ENCODE measurements at places on chromosomes 13 and 19. TPM values are rescaled to one million over a fixed set of nuclear protein-coding genes. Genes with fewer than 3 reads are reported as not detected.

DNA sequence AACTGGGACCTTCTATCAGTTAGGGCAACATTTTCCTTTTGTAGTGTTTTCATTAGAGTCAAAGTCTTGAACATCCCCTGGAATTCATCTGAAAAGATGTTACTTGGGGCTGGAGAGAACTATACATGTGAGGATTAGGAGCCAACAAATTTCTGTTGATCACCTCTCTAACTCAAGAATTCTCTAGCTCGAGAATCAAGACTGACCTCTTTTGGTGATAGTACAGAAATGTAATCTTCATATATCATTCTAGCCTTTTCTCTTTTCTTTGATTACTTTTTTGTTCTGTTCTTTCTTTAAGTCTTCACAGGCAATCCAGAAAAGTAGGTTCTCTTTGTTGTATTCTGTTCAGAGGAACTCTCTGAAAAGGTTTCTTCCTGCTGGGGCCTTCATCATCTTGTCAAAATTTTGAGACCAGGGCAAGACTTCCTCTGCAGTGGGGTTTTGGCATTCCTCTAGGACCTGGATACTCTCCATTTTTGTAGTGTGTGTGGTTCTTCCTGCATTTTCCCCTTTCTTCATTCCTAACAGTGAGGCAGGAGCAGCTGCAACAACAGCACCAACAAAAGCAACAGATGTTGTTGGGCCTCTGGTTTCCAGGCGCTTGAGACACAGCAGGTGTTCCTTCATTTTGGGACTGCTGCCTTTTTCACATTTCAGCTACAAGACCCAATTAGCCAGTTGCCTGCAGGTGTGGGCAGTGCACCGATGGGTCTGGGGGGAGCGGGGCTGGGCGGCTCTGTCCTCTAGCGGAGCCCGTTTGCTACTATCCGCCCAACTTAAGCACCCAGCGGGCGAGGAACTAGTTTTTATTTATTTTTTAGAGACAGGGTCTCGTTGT is 26.2 kb downstream of the ELF1 start:
- DNase-seq, result no peak

GRCh38 chr13:112574834-112575613 is 12.9 kb downstream of the TUBGCP3 start:
- DNase-seq, result no peak

DNA sequence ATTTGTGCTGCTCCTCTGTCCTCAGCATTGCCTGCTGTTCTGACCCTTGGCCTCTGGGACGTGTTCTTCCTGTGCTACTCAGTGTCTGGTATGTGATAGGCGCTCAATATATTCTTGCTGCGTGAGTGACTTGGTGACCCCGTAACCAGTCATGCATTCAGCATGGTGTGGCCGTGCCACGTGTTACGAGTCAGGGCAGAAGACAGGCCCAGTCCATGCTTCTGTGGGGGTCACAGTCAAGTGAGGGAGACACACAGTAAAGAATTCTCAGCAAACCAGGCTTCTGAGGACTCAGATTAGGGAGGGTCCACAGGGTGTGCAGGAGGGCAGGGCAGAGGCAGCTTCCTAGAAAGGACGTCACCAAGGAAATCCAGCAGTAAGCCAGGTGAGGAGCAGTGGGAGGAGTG is 7.9 kb downstream of the PPP1R37 start:
- DNase-seq, result no peak

DNA sequence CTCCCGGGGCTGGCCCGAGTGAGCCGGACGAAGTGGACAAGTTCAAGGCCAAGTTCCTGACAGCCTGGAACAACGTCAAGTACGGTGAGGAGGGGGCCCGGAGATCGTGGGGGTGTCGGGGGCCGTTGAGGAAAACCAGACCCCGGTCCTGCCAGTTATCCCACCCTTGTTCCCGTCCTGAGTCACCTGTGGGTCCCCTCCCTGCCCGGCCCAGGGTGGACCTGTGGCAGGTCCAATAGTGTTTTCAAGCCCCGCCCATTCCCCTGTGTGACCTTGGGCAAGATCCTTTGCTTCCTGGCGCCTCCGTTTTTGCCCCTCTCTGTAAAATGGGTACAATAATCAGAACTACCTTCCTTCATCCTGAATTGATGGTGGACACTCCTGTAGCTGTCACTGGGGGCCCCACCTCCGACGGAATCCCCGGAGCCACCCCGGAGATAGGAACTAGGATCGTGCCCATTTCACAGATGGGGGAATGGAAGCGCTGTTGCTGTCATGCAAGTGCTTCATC is 593 bp downstream of the ATG4D start:
- peak; percentile 35 for DNase-seq

DNA sequence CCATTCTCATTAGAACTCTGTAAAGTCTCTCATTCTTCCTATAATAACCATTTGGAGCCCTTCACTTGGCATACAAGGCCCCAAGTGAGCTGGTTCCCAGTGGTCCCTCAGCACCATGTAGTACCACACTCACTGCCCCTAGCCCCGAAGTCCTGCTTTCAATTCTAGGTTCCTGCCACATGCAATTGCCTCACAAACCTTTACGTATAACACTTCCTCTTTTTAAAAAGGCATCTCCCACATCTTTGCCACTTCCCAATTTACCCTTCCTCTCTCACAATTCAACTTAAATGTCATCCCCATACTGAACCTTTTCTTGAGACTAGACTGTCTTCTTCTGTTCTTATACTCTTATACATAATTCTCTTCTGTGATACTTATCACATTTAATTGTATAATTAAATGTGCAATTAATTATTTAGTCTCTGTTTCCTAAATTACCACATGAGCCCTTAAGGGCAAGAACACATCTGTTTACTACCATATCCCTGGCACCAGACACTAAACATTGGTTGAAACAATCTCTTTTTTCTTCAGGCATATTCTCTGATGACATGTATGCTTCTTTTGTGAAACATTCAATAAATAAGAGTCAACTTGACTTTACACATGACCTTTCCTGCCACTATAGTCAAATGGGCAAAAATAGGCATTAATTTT is 304.0 kb downstream of the SPRY2 start:
- no peak for DNase-seq

Gene ACP7
- total RNA-seq, result not detected

Gene ZNF835
- total RNA-seq, result 0.75 TPM

DNA sequence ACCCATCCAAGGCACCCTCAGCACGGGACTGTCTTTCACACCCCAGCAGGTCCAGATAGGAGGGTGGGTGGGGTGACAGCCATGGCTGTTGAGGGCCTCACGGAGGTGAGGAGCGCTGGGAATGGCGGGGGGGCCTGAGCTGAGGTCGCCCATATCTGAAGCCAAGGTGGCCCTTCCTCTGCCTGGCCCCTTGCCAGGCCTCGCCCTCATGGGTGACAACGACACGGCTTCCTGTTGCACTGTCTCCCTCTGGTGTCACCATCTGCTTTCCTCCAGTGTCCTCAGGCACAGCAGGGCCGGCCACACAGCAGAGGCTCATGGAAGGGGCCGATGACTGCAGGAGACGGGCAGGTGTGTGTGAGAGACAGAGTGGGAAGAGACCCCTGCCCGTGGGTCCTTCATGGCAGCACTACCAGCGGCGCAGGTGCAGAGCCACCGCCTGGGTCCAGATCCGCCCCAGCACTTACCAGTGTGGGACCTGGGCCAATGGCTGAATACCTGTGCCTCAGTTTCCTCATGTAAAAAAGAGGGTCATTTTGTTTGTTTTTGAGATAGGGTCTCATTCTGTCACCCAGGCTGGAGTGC is 8.1 kb upstream of the NKPD1 start:
- DNase-seq, result no peak

Gene VSTM2B
- total RNA-seq, result not detected

- DNase-seq, result no peak
Measured at GRCh38 chr19:1313695-1314613, 28.3 kb downstream of the EFNA2 start.

- peak; percentile 70 for DNase-seq
Measured at GRCh38 chr19:48190288-48190884, 19.9 kb downstream of the ZSWIM9 start.

DNA sequence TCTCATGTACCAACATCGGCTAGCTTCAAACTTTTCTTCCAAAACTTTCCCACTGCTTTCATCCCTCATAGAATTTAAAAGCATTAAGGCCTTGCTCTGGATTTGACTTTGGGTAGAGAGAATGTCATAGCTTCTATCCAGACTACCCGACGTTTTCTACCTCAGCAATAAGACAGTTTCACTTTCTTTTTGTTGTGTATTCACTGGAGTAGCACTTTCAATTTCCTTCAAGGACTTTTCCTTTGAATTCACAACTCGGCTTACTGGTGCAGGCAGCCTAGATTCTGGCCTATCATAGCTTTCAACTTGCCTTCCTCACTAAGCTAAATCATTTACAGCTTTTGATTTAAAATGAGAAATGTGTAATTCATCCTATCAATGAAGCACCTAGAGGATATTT is 420.4 kb upstream of the GPC6 start:
- no peak for DNase-seq
